CD8-positive, alpha-beta memory T cell (primary cell): ENCODE measurements at places on chromosomes 11 and 22.
A peak's percentile ranks its signal among the peaks of the same experiment; 100 is the strongest.

GRCh38 chr11:68835328-68835727 lies 6.4 kb downstream of the CPT1A start:
- DNase-seq: no peak

- no peak for DNase-seq
Measured at GRCh38 chr22:32661737-32662586, 139.5 kb upstream of the TIMP3 start.

DNA sequence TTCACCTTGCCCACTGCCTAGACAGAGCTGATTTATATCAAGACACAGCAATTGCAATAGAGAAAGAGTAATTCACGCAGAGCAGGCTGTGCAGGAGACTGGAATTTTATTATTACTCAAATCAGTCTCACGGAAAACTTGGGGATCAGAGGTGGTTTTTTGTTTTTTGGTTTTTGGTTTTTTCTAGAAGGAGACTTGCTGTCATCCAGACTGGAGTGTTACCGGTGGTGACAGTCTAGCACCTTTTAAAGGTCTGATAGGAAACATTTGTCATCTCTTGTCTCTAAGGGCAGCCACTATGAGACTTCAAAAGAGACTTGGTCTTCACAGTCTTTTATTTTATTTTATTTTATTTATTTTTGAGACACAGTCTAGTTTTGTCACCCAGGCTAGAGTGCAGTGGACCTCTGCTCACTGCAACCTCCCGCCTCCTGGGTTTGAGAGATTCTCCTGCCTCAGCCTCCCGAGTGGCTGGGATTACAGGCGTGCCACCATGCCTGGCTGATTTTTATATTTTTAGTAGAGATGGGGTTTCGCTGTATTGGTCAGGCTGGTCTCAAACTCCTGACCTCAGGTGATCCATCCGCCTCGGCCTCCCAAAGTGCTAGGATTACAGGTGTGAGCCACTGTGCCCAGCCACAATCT lies 19.1 kb downstream of the APOBEC3H start:
- peak; percentile 71 for DNase-seq

DNA sequence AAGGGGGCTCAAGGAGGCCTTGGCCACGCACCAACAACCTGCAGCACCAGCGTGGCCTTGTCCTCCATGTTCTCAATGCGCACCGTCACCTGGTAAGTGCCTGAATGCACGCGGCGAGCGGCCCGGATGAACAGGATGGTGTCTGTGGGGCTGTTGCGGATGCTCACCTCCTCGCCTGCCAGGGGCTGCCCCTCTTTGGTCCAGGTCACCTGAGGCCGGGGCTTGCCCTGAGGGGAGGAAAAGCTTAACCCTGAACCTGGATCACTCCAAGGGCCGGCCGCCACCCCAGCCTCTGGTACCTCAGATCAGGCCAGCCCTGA lies 19.0 kb downstream of the MYBPC3 start:
- no peak for DNase-seq

GRCh38 chr11:122178795-122179194 lies 62.8 kb upstream of the BLID start:
- no peak for DNase-seq

DNA sequence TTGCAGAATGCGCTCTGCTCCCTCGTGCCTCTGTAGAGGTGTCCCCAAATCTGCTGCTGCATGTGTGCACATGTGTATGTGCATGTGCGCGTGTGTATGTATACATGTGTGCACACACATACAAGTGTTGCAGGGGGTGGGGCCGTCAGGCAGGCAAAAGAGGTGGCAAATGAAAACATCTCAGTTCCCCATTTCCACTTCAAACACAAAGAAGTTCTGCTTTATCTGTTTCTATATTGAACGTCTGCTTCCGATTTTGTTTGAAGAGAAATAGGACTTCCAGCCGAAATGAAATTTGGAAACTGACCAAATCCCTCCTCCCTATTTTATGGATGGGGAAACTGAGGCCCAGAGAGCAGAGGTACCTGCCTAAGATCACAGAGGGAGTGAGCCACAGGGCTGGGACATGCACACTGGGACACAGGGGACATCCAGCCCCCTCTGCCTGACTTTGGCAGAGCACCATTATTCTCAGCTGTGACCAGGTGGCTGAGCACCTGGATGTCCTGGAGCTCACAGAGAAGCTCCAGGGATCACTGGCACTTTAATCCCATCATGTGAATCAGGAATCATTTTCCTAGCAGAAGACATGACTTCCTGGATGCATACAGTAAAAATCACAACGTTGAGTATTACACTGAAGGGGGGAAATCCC lies 41.2 kb upstream of the ALX4 start:
- no peak for DNase-seq

GRCh38 chr11:69874178-69874983 lies 55.2 kb upstream of the FGF3 start:
- DNase-seq: no peak

DNA sequence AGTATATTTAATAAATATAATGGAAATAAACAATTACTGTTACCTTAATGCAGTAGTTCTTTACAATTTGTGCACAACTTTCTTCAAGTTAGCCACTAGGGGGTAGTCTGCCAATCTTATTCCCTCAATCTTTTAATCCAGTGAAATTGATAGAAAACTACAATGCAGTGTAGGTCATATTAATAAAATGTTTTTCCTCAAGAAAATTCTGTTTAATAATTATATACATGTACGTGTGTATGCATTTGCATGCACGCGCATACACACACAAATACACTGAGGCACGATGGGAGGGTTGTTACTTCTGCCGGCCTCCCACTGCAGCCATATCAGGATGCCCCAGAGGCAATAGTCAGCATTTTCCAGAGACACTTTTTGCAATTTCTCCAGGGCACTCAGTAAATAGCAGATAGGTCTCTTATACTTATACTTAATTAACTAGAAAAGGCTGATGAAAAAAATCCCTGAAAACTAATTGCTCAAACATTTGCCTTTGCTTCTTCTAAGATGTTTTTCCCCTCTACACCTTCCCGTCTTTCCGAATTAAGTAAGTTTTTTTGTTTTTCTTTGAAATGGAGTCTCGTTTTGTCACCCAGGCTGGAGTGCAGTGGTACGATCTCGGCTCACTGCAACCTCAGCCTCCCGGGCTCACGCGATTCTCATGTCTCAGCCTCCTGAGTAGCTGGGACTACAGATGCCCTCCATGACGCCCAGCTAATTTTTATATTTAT lies 3.1 kb downstream of the GAB2 start:
- DNase-seq: no peak

DNA sequence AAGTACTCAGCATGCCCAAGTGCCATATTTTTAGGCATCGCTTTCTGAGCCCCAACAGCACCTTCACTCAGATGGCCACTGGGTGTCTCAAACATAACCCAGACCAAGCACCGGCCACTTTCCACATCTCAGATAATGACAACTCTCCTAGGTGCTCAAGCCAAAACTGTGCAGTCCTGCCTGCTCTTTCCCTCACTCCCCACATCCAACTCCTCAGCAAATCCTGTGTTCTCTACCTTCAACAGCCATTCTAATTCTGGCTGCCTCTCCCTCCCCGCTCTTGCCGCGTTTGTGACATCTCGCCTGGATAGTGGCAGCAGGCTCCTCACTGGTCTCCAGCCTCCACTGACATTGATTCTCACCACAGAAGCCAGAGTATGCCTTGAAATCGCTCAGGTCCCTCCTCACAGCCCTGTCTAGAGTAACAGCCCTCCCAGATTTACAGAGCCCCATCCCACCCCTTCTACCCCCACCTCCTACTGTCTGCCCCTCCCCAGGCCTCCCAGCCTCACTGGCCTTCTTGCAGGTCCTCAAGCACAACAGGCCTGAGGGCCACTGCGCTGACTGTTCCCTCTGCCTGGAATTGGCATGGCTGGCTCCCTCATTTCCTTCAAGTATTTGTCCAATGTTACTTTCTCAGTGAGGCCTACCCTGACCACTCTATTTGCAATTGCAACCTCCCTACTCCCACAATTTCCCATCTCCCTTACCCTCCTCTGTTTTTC lies 1.3 kb upstream of the PHETA2 start:
- no peak for DNase-seq

DNA sequence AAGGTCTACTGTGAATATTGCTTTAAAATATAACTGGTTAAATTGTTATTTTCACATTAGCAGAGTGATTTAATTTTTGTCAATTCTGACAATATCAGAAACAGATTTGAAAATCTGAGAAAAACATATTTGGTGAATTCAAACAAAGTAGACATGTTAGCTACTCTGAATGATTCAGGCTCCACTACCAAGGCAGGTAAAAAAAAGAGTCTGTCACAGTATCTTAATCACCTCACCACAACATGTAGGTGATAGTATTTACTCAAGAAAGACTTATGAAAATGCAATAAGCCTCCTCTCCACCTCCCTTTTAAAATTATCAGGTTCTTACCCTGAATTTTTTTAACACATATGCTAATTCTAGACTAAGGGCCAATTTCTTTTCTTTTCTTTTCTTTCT lies 42.6 kb downstream of the DDI1 start:
- DNase-seq: no peak

GRCh38 chr11:26780376-26781085 lies 58.7 kb upstream of the SLC5A12 start:
- no peak for DNase-seq

- peak; percentile 88 for DNase-seq
Measured at GRCh38 chr11:121023848-121024751, at the start of gene TBCEL. TSS of gene TBCEL (plus strand) at chr11:121024102. CDS start at chr11:121045691, 21,589 bp downstream.

DNA sequence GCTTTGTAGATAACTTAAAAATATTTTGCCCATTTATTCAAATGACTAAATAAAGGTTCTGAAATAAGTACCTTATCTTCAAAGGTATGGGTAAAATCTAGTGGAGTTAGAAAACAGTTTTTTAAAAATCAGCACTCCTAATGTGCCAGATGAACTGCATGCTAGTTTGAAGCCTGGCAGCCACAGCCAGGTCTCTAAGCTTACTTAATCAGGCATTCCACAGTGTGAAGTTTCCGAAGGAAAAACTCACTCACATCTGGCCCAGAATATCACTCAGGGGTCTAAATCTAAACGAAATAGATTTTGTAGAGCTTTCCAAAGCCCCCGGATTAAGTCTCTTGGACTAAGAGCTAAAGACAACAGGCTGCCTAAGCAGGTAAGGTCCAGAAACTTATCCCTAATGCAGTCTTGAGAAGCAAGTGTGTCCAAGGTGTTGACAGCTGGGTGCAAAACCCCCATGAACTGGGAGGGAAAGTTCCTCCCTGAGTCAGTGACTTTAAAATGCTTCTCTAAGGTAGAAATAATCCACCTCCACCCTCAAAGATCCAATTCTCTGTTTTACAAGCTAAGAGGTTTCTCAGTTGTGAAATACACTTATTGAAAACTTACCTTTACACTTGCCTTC lies 157.6 kb downstream of the FCHSD2 start:
- no peak for DNase-seq

- DNase-seq: no peak
Measured at GRCh38 chr11:120195601-120196320, 15.1 kb upstream of the OAF start.

DNA sequence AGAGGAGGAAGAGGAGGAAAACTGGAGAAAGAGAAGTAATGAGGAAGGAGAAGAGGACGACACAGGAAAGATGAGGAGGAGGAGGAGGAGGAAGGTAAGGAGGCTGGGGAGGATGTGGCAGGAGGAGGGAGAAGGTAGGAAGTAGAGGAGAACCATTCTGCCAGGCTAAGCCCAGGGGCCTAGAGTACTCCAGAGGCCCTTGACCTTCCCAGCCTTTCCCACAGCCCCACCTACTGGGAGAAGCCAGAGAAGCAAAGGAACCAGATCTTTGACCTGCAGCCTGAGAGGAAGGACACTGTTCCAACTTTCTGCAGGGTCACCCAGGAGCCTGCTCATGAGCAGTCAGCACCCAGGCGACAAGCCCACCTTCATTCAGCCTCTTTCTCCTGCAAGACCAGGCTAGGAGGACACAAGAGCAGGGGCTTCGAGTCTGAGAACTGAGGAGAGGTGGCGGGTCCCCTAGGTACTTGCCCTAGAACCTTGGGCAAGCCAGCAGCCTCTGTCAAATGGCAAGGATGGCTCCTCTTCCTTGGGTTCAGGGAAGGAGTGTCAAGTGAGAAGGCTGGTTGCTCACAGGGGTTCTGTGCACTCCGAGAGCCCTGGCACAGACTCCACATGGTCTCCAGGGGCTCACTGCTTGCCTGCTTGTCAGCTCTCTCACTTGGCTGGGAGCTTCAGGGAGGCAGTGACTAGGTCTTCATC lies 27.9 kb upstream of the OAF start:
- DNase-seq: no peak

DNA sequence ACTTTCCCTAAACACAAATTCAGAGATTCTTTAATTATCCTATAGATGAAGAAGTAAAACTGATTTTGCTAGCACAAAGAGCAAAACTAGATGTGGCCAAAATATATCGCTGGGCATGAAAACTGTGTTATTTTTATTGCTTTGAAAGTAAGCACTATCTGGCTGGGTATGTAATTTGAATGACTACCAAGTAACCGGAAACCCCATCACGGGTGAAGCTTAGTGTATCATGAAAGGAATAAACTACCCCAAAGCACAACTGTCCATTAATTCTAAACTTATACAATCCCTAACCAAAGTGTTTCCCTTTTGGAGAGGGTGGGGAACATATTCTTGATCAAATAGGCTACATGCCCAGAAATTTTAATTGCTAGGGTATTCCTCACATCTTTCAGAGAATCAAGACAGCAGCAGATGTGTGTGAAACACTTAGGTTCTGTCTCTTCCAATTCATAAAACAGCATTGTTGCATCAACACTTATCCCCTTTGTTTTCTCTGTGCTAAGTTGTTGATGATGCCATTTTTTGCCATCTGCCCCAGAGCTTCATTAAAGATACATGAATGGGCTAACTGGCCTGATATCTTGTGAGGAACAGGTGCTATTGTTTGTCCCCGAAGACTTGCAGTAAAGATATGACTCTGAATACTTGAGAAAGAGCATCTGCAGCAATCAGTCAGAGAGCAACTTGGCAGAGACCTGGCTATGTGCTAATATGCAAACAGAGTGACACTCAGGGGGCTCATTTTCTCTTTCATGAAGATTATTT lies 238.2 kb downstream of the SOX6 start:
- no peak for DNase-seq

- no peak for DNase-seq
Measured at GRCh38 chr11:65254724-65255123, 7.0 kb upstream of the POLA2 start.

- no peak for DNase-seq
Measured at GRCh38 chr22:23709107-23709506, 18.3 kb downstream of the RGL4 start.

DNA sequence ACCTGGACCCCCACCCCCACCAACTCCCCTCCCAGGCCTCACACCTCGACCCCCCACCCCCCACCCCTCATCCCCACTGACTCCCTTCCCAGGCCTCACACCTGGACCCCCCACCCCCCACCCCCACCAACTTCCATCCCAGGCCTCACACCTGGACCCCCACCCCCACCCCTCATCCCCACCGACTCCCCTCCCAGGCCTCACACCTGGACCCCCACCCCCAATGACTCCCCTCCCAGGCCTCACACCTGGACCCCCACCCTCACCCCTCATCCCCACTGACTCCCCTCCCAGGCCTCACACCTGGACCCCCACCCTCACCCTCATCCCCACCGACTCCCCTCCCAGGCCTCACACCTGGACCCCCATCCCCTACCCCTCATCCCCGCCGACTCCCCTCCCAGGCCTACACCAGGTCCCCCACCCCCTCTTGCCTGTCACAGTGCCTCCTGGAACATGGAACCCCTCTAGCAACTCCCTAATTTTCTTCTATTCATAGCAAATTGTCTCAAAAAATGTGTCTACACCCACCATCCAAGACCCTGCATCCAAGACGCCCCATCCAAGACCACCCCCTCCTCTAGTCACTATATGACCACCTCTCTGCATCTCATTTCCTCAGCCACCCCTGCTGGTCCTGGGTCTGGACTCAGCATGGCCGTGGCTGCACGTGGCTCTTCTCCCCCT lies 36.9 kb upstream of the BRSK2 start:
- DNase-seq: no peak

- no peak for DNase-seq
Measured at GRCh38 chr11:93081694-93082093, 112.2 kb downstream of the MTNR1B start.

- DNase-seq: no peak
Measured at GRCh38 chr11:34063061-34063795, 11.7 kb downstream of the CAPRIN1 start.
